Right ventricle myocardium inferior (tissue), 1 donor: ENCODE measurements at places on chromosomes 12 and 14.

GRCh38 chr14:73259837-73260236, 22.5 kb downstream of the PAPLN start:
- no peak for DNase-seq

GRCh38 chr12:12892681-12893141, 1.3 kb downstream of the GPRC5A start:
- DNase-seq, result no peak

- DNase-seq, result no peak
Observed at GRCh38 chr12:9367828-9368227, 159.6 kb upstream of the PZP start.

DNA sequence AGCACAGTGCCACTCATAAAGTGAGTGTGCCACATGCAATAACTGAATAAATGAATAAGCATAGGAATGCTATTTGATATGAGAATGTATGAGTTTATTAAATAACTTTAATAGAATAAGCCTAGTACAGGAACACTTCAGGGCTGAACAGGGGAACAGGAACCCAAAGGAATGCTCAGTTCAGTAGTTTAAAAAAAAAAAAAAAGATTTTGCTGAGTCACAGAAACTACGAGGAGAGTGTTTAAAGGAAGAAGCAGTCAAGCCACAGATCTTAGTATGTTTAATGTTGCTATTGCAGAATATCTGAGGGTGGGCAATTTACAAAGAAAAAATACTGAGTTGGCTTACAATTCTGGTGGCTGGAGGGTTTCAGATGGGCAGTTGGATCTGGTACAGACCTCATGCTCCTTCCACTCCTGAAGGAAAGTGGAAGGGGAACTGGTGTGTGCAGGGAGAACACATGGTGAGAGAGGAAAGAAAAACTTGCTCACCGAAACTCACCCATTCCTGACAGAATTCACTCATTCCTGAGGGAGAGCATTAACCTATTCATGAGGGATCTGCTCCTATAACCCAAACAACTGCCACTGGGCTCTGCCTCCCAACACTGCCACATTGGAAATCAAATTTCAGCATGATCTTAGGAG, 880.3 kb upstream of the MGAT4C start:
- DNase-seq, result no peak

DNA sequence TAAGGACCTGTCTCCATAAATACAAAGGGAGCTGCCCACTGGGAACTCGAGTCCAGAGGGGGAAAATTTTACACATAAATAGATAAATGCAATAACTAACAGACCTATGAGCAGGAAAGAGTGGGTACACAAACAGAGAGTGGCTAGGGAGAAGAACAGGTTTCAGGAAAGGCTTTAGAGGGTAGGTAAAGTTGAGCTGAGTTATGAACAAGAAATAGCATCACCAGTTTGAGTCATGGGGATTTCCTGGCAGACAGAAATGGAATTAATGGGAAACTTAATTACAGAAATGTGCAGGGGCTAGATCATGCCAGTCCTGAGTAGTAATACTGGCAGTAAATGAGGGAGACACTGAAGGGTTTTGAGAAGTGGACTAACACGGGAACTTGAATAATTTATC, 58.0 kb upstream of the CCDC175 start:
- DNase-seq, result no peak

DNA sequence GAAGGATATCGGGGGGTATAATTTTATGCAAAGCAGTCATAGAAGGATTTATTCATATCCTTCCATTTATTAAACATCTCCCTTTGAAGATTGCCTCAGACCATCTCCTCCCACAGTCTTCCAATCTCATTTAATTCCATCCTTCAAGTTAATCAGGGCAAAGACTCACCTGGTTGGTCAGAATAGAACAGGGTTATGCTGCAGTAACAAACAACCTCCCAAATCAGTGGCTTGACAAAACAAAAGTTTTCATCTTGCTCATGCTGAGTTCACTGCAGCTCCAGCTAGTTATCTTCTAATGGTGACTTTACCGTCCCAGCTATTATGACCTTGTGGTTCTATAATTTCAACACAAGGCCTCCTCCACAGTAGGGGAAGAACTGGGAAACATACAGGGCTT, 48.8 kb upstream of the MTERF2 start:
- no peak for DNase-seq

GRCh38 chr12:81942594-81942993, 183.4 kb upstream of the PPFIA2 start:
- no peak for DNase-seq

GRCh38 chr14:67622675-67623074, 3.0 kb downstream of the ARG2 start:
- DNase-seq, result no peak

- DNase-seq, result no peak
Observed at GRCh38 chr12:79558924-79559469, 131.8 kb downstream of the PAWR start.

- DNase-seq, result no peak
Observed at GRCh38 chr14:74568911-74569310, 43.1 kb downstream of the LTBP2 start.

DNA sequence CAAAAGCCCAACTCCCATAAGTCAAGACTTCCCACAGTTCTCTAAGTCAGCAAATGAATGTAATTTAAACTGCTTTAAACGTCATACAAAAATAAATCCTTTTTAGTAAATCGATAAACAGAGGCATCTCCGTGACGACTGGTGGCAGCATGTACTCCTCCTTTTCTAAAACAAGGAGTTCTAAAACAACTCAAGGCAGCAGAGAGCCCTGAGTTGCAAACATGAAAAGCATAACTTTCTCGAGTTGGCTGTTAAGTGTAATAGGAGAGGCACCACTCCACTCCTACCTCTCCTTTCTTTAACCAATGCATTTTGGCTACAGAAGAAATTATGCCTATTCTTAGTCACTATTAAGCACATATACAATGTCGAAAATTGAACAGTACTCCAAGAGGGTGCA, 22.0 kb downstream of the LTBR start:
- no peak for DNase-seq
